ENCODE measurements at places on chromosomes 12 and 14.
A peak's percentile ranks its signal among the peaks of the same experiment; 100 is the strongest.

DNA sequence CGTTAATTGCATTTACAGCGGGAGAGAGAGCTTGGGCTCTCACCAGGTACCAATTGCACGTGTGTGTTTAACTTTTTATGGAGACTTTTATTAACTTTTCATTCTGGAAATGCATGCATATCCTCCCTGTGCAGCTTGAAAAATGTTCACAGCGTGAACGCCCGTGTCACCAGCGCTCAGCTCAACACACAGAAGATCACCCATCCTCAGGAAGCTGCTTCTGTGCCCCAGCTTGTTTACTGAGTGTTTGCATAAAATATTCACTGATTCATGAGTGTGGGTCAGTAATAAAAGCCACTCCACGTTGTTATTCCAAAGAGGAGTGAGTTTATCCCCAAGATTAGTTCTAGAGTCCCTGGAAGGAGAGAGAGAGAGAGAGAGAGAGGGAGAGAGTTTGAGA is 75.5 kb upstream of the FZD10 start:
- no peak for DNase-seq

DNA sequence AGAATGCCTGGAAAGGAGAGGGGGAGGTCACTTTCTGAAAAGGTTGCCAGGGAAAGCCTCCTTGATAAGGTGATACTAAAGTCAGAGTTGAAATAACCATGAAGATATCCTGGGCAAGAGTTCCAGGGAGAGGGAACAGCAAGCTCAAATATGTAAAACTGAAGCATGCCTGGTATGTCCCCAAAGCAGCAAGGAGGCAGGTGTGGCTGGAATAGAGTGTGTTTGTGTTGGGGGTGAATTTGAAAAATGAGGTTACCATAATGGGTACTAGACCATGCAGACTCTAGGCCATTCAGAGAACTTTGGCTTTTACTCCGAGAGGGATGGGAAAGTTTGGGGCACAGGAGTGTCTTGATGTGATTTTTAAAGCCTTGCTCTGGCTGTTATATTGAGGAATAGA is 66.7 kb upstream of the PTCSC3 start:
- DNase-seq, result no peak

DNA sequence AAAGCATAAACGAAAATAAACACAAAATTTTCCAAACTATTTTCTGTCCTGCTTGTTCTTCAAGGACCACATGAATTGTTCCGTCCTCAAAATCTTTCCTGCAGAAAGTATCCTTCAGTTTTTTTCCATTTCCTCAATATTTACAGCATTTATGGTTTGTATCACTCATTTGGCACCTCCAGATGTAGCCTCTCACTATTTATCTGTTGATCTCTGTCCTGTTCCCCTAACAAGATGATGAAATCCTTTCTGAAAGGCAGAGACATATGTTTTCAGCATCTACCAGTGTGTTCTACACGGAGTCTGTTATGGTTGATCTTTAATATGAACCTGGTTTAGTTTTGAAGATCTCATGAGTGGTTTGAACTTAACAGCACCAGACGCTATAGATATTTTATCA is 490.2 kb downstream of the NELL2 start:
- DNase-seq, result no peak

DNA sequence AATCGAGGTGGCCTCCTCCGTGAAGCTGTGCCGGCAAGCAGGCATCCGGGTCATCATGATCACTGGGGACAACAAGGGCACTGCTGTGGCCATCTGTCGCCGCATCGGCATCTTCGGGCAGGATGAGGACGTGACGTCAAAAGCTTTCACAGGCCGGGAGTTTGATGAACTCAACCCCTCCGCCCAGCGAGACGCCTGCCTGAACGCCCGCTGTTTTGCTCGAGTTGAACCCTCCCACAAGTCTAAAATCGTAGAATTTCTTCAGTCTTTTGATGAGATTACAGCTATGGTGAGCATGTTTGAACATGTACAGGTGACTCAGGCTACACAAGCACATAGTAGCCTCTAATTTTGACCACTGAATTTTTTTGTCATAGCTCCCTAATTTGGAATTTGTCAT is 59.7 kb downstream of the ATP2A2 start:
- DNase-seq, result no peak

- DNase-seq, result no peak
Observed at GRCh38 chr12:78790148-78790547, 74.4 kb upstream of the SYT1 start.

DNA sequence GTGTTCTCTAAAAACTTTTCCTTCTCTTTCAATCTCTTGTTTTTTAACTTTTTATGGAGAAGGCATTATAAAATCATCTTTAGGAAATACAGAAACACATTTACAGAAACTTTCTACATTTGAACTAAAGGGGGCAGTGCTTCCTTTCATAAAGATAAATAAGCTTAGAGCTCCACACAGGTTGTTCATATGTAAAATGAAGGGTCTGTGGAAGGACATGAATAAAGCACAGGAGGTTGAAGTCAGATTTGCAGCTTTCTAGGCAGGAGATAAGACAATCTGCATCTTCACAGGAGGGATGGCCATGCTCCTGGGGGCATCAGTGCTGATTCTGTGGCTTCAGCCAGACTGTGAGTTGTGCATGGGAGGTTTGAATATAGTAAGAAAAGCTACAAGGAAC is 426.0 kb downstream of the DAD1 start:
- no peak for DNase-seq

DNA sequence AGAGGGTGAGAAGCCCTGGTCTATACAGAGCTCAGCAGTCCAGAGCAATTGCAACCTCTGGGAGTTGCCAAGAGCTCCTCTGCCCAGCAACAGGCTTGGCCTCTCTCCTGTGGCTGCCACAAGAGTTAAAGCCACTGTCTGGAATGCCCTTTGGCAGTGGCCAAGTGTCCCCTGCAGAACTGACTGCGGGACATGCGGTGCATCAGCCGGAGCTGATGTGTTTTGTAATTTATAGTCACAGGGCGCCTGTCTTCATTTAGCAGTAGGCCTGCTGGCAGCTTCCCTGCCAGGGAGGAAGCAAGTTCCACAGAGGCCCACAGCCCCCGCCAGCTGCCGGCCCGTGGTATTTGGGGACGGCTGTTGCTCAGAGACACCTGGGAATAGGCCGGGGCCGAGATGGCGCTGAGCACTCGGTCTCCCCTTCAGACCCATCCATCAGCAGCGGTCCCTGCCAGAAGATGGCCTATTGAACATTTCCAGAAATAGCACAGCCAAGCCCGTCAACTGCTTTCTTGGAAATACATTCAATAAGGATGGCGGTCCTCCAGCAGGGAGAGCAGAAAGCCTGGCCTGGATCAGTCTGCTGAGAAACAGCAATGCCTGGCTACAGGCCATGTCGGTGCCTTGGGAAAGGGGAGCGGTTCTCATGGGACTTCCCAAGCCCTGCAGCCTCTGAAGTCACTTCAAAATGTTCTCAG is 217.4 kb downstream of the CRADD start:
- no peak for DNase-seq

DNA sequence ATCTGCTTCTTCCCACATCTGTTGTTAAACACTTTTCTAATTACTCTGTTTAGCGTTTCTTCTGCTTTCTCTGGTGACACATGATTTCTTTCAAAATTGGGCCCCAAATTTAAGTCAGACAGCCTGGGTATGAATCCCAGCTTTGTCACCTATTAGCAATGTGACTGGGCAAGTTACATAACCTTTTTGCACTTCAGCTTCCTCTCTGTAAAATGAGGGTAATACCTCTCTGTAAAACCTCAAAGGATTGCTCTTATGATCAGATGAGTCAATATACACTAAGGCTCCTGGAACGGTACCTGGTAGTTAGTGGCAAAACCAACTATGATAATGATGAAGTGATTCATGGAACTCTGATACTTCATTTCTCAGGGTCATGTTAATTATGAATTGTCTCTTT is 33.0 kb downstream of the E2F7 start:
- no peak for DNase-seq

GRCh38 chr12:1842905-1843640 is 22.7 kb downstream of the LRTM2 start:
- no peak for DNase-seq

GRCh38 chr12:52243259-52243855 is 10.3 kb downstream of the KRT7 start:
- peak; percentile 31 for DNase-seq

GRCh38 chr14:98169170-98169587 is 1102.8 kb downstream of the BCL11B start:
- no peak for DNase-seq

DNA sequence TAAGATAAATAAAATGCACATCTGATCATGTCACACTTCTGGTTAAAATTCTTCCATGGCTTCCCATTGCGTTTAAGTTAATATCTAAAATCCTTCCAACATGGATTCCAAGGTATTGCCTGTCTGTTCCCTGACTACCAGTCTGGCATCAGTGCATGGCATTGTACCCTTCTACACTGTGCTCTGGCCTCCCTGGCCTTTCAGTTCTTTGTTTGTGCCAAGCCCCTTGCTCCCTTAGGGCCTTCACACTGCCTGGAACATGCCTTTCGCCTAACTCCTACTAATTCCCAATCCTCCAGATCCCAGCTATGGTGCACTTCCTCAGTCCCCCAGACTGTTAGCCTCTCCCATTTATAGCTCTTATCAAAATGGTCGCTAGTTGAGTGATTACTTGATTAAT is 6.3 kb downstream of the CIPC start:
- no peak for DNase-seq

DNA sequence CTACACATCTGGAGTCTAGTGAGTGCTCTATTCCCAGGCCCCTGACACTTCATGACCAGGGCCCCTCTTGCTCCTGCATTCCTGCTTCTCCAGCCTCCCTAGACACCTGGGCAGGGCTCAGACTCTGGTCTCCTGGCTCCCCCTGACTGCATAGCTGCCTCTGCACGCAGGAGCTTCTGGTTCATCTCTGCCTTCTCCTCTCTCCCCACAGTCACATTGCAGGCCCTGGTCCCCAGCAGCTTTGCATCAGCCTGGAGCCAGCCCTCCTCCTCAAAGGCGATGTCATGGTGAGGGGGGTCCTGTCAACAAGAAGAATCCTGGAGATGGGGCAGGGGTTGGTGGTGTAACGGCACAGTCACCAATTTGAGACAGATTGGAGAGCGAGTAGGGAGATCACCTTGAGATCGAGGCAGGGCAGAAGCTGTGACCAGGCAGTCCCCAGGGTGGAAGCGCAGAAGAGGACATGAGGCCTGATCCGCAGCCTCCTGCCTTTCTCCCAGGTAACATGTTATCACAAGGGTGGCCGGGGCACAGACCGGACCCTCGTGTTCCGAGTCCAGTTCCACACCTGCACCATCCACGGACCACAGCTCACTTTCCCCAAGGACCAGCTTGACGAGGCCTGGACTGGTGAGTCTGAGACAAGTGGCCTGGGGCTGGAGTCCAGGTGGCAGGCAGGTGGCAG is 8.1 kb downstream of the TNS2 start:
- no peak for DNase-seq

DNA sequence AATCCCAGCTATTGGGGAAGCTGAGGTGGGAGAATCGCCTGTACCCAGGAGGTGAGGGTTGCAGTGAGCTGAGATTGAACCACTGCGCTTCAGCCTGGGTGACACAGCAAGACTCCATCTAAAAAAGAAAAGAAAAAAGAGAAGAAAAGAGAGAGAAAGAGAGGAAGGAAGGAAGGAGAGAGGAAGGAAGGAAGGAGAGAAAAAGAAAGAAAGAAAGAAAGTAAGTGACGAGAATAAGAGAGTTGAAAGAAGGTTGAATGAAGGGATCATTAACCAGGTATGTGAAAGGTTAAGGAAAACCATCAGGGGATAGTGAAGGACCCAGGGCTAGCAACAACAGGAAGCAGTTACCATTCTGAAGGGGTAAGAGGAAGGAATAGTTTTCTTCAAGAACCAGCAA is 4.2 kb upstream of the DTD2 start:
- no peak for DNase-seq

GRCh38 chr14:79077096-79077495 is 906.9 kb downstream of the NRXN3 start:
- no peak for DNase-seq

- DNase-seq, result no peak
Observed at GRCh38 chr14:43479596-43480195, 1027.4 kb downstream of the FSCB start.

- no peak for DNase-seq
Observed at GRCh38 chr14:91866061-91866460, 1.3 kb downstream of the TC2N start.

DNA sequence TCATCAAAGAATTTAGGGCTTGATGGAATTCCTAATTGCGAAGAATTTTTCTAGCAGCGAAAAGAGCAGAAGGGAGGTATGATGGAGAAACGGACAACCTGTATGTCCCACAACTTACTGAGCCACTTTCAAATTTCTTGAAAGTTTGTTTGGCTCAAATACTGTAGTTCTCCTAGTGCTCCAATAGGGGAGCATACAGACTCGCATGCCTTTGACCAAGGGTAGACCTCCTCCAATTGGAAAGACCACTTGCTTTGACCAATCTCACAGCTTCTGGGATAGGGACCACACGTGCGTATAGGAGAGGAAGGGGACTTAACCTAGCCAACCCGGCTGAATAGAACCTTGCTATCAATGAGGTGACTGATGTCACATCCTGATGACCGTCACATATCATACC is 28.6 kb downstream of the SLC35F4 start:
- DNase-seq, result no peak

DNA sequence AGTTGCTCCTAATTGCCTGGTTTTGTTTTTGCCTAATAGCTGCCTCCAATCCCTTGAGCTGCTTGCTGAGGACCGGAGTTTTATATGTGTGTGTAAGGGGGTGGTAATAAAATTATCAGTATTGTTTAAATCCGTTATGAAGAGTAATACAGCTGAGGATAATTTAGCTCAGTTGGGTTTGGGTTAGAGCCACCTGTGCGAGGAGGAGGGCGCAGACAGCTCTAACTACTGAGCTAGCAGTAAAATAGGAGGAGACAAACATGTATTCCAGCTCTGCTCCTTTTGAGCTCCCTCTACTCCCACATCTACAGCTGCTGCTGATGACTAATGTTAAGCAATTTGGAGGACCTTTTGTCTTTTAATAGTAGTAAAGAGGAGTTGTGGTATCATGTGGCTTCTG is 61.5 kb downstream of the SPATS2 start:
- DNase-seq, result peak; percentile 10

GRCh38 chr12:67681105-67681778 is 32.7 kb downstream of the DYRK2 start:
- peak; percentile 79 for DNase-seq

- DNase-seq, result no peak
Observed at GRCh38 chr12:117518594-117519270, 157.3 kb upstream of the NOS1 start.

GRCh38 chr14:36021591-36022320 is 154.8 kb downstream of the PTCSC3 start:
- no peak for DNase-seq

DNA sequence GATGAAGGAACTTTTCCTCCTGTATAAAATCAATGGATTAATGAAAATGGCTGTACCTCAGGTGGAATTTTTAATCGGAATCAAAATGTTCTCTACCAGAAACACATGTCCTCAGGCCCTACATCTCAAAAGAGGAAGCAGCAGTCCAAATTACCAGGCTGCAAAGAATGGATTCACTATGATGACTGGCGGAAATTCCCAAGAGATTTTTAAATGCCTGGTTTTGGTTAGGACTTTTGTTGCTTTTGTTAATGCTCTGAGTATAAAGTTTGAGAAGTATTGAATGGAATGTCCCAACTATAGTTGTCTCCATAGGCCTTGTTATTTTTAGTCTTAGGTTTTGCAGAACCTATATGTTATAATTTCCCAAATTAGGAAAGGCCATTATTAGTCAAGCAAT is 11.2 kb upstream of the IFNG start:
- DNase-seq, result no peak

GRCh38 chr14:28772613-28773012 is 6.0 kb downstream of the FOXG1 start:
- DNase-seq, result no peak

GRCh38 chr14:50109342-50109741 is 7.0 kb downstream of the VCPKMT start:
- DNase-seq, result no peak
